CD4-positive, alpha-beta T cell treated with Interleukin-6 at 100 ng/mL for 8 hours (primary cell): ENCODE measurements at places on chromosomes 1 and 21.

DNA sequence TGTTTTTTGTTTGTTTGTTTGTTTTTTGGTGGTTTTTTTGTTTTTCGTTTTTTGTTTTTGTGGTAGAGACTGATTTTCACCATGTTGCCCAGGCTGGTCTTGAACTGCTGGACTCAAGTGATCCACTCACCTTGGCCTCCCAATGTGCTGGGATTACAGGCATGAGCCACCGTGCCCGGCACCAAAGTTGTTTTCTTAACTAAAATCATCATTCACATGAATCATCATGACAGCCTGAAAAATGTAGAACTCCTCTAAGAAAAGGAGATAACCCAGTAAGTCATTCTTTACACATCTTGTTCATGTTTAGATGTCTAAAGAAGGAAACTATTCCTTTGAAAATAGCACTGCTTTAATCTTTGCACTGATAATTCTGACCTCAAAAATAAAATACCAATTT lies 37.5 kb downstream of the DISP1 start:
- no peak for DNase-seq

DNA sequence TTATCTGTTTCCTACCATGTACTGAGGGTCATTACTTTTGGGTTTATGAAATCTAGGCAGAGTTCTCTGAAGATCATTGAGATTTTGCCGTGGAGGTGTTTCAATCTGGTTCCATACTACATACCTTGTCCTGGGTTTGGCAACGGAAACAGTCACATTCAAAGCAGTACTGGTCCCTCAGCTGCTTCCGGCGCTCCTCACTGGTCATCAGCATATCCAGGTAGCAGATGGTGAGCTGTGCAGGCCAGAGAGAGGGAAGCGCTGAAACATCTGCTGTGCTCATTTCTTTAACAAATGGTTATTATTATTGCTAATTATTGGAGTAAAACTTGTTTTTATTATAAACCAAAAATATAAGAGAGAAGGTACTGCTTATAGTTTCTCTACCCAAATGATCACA lies 591.7 kb downstream of the SMYD3 start:
- DNase-seq: no peak

- peak; percentile 75 for DNase-seq
Measured at GRCh38 chr21:44089001-44089911, 17.9 kb upstream of the PWP2 start.

DNA sequence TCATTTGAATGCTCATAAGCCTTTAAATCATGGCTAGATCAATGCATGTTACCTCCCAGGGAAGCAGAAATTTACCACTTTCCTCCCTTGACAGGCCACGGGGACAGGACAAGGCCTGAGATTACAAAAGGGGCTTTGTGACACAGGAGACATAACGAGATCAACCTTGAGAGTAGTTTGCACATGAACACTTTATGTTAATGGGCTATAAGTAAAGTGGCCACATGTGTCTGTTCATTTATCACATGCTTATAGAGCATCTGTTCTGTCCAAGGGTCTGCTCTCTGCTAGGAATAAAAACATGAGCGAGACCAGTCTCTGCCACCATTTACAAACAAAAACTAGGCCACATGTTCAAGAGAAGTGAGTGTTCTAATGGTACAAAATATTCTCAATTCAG lies 144.1 kb upstream of the C8B start:
- DNase-seq: no peak

DNA sequence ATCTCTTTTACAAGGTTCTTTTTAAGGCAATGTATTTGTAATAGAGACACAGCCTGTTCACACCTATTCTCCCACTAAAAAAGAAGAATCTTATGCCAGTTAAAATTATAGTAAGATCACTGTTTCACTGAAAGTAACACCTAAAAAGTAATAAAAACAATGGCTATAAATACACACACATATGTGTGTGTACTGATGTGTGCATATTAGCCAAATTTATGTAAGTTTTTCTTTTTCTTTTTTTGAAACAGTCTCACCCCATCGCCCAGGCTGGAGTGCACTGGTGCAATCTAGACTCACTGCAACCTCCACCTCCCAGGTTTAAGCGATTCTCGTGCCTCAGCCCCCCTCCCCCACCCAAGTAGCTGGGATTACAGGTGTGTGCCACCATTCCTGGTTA lies 56.8 kb upstream of the SLC30A10 start:
- DNase-seq: no peak
